ENCODE measurements at places on chromosomes 11 and 22.
A peak's percentile ranks its signal among the peaks of the same experiment; 100 is the strongest.

- no peak for DNase-seq
These were observed 1.9 kb upstream of the SMDT1 start for GRCh38 chr22:42077486-42078125.

DNA sequence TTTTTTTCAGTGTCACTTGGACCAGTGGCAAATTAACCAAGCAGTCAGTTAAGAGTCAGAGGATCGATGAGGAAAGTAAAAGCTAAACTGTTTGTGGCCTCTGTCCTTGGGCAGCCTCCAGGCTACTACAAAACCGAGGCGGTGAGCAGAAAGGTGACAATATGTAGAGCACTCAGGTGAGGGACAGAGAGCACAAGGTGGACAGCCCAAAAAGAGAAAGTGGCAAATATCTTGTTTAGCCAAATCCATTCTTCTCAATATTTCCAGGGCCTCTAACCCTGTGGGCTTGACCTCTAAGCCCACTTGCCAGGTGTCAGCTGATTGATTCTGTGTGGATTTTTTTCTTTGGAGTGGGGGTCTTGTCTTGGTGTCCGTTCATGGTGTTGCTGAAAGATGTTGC is 4202.2 kb upstream of the OR11H1 start:
- no peak for DNase-seq

- DNase-seq = no peak
These were observed 113.0 kb upstream of the SYT13 start for GRCh38 chr11:45399166-45399565.

DNA sequence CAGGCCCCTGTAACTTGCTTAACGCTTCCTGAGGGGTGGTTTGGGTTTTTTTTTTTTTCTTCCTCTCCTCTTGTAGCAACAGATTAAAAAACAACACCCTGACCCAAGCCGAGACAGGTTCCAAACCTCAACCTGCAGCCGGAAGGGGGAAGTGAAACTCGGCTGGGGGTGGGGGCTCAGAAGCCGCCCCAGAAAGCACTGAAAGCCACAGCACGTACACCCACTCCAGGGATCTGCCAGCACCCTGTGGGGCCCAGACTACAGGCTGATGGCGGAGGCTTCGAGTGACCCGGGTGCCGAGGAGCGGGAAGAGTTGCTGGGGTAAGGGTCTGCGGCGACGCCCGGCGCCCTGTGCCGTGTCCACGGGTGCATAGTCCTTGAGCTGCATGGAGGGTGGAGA is at the start of gene LSP1:
Gene LSP1 (plus strand): TSS at position 208 of the 400 bp plus-strand sequence. CDS start 61 bp downstream, at position 269.
- no peak for DNase-seq

DNA sequence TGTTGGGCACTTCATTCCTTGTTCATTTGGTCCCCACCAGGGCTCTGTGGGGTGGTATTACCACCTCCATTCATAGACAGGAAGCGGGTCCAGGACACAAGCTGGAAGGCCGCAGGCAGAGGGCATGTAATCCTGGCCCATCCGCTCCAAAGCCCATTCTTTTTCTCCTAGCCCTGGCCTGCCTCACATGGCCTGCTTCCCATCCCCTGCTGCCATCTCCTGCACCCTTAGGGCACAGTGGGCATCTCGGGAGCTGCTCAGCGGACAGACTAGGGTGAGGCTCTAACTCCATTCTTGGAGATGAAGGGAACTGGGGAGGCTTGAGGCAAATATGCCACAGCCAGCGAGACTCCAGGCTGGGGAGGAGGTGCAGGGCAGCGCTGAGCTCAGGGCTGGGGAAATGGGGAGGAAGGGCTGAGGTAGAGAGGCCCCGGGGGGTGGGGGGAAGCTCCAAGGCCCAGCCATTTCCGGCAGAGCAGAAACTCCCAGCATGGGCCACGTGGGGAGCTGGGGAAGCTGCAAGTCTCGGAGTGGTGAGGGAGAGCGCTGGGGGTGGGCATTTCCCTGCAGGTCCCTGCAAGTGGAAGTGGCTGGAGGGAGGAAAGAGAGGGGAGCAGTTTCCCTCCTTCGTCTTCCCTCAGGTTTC is 14.3 kb upstream of the BCL9L start:
- DNase-seq = no peak

GRCh38 chr11:59186130-59186594 is 14.2 kb downstream of the DTX4 start:
- no peak for DNase-seq

- DNase-seq = no peak
These were observed 1.4 kb downstream of the TSGA10IP start for GRCh38 chr11:65946655-65947054.

DNA sequence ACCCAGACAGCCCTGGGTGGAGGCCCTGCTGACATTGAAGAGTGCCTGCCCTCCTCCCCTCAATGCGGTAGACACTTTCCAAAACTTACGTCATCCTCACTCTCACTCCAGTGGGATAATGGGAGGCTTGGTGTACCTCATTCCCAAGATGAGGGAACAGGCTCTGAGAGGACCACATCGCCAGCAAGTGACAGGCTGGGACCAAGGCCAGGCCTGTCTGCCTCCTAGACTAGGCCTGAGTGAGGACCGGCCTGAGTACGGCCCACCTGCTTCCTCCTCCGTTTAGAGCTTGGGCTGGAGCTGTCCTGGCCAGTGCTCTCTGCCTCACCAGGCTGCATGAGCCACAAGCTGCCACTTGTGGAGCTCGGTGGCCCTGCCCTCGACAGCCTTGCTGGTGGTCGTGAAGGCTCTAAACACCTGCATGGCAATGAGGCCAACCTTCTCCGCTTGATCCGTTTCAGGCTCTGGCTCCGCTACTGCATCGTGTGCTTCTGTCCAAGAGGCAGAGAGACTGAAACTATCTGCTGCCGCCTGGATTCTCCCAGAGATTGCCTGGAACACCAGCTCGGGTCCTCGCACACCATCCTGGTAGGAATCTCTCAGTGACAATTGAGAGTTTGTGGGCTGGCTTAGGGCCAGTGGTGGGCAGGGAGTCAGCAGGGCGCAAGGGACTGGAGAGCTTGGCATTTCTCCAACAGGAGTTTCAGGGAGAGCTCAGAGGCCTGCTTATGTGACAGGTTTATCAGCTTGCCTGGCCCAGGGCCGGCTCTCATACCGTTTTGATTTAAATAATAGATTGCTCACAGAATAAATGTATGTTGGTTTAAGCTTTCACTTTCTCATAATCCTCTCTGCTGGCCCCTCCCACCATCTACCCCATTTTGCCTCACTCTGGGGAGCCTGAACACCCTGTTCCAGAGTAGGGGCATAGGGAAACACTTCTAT is 9.4 kb downstream of the LRRC75B start:
- no peak for DNase-seq

- DNase-seq = no peak
These were observed 42.1 kb upstream of the ALX4 start for GRCh38 chr11:44351898-44352498.

DNA sequence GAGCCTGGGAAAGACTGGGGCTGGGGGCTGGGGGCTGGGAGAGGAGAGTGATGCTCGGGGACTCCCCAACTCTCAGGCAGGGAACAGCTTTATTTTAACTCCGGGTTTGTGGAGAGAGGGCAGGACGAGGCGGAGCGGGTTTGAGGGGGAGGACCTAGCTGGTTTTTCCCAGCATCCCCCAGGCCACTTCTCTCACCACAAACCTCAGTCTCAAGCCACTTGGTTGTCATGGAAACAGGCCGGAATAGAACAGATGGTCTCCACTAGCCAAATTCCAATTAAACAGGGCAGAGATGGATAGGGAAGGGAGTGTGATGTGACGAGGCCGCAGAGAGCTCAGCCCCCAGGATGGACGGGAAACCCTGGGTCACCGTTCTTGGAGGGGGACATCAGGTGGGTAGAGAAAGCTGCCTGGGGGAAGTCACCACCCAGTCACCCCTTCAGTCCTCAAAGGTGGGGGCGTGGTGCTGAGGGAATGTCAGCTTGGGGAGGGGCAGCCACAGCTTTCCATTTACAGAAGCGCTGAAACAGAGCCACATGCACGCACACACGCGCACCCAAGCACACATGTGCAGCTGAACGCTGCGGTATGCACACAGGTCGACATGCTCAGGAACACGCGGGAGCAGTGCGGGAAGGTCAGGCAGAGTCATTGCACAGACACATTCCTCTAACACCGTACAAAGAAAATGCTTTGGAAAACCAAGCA is 19.2 kb downstream of the NECTIN1 start:
- DNase-seq = peak; percentile 76

DNA sequence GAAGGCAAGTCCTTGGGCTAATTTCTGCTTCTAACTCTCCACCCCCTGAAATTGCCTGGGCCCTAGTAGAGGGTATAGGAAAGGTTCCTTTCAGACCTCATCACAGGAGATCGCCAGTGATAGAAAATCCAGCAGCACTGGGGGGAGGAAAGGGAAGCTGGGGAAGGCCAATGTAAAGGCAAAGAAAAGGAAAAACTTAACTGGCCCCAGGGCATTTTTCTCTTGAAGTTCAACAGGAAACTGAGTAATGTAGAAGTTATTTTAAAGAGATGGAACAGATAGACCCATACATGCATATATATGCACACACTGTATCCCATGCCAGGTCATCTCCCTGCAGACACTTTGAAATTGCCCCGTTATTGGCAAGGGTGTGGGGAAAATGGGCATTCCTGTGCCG is 134.0 kb downstream of the TRIM44 start:
- DNase-seq = no peak

- no peak for DNase-seq
These were observed 38.1 kb upstream of the WT1 start for GRCh38 chr11:32473282-32473909.

- DNase-seq = peak; percentile 24
These were observed 6.7 kb downstream of the CARD18 start for GRCh38 chr11:105132716-105133511.

- no peak for DNase-seq
These were observed 30.6 kb upstream of the RFPL3 start for GRCh38 chr22:32327066-32327465.

DNA sequence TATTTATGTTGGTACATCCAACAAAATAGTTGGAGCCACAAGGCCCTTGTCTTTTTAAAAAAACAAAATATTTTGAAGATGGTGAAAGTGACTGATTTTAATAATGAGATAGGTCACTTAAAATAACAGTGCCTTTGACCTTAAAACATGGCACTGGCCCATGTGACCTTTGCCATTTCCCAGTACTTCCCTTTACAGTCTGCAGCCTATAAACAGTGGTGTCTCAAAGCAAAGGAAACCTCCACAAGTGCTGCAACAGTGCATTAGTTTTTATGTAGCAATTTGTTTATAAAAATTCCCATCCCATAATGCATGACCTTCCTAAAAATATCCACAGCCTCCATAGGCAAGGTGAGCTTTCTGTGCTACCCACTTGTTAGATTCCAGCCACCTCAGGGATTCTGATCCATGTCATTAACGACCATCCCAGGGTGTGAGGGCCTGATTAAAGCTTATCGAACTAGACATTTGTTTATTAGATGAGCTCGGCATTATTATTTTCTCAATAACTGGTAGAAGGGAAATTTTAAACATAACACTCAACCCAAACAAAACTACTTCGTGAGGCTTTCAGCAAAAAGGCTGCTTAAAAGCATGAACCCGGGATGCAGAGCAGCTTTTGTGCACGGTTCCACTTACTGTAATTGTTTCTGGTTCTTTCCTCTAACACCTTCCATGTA is 28.0 kb upstream of the CRKL start:
- DNase-seq = no peak

- no peak for DNase-seq
These were observed 218.6 kb downstream of the ARHGAP42 start for GRCh38 chr11:100905684-100906083.

DNA sequence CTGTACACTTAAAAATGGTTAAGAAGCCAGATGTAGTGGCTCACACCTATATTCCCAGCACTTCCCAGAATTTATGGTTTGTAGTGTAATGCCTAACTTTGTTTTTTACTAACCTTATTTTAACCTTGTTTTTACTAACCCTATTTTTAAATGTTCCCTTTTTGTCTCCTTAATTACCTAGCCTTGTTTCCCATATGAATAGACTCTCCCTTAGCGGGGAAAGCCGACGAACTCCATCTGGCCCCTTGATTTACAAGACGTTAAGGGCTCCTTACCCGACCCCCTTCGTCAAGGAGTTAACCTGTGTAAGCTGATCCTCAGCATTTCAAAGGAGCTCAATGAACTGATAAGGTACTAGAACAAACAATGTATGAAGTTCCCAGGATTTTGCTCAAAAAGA is 17.1 kb downstream of the APOBEC3H start:
- no peak for DNase-seq

DNA sequence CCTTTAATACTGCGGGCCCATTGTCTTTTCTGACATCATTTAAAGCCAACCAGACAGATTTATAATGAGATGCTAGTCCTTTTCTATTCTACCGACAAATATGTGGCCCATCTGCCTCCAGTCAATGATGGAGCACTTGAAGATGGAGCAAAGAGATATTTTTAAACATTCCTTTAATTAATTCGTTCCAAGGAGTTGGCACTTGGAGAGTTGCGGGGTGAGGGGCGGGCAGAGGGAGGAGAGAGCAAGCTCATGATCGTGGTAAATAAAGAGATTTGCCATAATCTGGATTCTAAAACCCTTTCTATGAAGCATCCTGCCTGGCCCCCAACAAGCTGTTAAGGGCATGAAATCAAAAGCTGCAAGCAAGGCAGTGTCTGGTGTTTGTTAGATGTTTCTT is 5.0 kb downstream of the SLC1A2 start:
- DNase-seq = no peak

- no peak for DNase-seq
These were observed 36.1 kb downstream of the ME3 start for GRCh38 chr11:86636275-86636674.

DNA sequence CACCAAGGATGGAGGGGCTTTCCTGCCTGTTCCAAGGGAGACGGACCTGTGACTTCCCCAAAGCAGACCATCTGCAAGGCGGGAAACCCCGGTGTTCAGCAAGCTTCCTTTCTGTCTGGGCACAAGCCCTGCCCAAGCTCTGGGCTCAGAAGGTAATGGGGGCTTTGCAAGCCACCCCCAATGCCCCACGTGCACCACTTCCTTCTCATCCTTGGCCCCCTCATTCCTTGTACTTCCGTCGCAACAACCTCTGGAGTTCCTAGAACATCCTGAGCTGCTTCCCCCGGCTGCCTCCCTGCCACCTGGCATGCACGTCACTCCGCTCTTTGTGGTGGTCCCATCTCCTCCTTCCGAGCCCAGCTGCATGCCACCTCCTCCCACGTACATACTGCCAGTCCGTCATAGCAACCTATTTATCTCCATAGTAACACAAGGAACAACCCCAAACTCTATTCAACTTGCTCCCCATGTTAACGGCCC is 3.9 kb downstream of the MYEOV start:
- no peak for DNase-seq

GRCh38 chr11:120141768-120142423 is 4.0 kb upstream of the TRIM29 start:
- DNase-seq = no peak

GRCh38 chr11:132373405-132374143 is 1003.2 kb downstream of the NTM start:
- no peak for DNase-seq

- no peak for DNase-seq
These were observed 46.5 kb upstream of the CRTAM start for GRCh38 chr11:122791836-122792235.

All from fibroblast of skin of left biceps (primary cell).